NCI-H2081 treated with DMSO at 0.1 percent for 48 hours (cell line): ENCODE measurements at places on chromosomes 4 and X.

- DNase-seq: no peak
Measured at GRCh38 chr4:169153481-169154087, 117.2 kb downstream of the SH3RF1 start.

DNA sequence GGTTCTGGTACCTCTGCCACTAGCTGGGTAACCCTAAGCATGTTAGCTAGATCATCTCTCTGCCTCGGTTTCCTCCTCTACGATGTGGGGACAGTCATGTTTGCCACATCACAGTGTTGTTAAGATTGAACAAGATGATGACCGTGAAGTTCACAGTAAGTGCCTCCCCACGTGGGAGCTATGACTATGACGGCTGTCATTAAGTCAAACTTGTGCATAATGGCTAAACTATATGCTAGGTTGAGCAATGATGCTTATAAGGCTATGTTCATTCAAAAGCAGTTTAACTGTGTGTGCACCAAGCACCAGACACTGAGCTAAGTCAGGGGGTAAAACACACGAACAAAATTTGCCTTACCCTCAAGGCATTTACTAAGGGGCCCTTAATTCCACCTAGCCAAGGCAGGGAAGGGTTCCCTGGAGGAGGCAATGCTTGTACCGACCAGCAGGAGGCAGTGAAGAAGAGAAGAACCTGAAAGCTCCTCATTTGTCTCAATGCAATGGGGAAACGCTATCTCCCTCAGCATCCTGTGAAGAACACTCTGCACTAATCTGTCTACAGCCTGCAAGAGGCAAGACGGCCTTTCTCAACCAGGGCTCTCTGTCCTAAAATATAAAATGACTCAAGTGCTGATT lies 52.9 kb downstream of the MAP7D2 start:
- no peak for DNase-seq

- DNase-seq: no peak
Measured at GRCh38 chrX:45540181-45540580, 339.5 kb upstream of the DIPK2B start.

DNA sequence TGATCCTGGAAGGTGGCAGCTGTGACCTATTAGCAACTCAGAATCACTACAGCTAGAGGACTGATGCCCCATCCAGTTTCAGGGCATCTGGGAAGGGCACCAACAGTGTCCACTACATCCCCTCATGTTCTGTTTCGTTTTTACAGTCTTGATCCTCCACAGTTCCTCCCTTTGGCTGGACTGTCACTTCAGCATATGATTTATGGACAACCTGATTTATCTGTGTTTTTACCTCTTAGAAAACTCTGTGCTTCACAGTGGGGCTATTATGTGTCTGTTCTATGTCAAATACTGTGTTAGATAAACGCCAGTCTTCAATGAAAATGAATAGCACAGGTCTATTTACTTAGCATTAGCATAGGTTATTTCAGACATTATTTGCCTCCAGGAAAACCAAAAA lies 63.1 kb upstream of the GRPR start:
- DNase-seq: no peak

- no peak for DNase-seq
Measured at GRCh38 chr4:99587803-99588202, 13.2 kb downstream of the MTTP start.

DNA sequence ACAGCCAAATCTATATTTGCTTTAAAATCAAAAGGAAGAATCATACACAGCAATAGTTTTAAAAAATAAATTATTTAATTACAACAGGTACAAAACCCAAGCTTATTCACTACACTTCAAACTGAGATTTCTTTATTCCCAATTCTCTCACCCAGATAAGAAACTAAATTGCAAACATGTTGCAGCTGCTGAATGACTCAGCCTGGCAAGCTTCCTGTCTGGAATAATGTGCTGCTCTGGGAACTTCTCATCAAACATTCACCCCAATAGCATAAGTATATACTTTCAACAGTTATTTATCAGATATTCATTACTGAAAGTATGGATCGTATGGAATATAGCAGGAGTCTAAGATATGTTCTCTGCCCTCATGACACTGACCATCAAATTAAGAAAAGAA lies 43.0 kb upstream of the GABRA2 start:
- DNase-seq: no peak

DNA sequence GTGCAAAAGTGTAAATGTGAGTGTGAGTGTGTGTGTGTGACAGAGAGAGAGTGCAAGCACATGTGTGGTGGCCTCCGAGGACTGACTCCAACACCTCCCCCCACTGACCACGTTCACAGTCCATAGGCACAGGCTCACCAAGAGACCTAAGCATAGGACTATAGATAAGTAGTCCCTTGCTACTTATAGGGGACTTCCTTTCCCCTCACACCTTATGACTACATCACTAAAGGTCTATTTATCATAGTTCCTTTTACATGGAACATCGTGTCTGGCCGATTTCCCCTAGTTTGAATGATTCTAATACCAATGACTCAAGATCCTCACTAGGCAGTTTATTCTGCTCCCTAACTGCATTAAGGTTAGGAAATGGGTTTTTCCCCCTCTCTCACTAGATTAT lies 17.8 kb downstream of the FRMPD3 start:
- DNase-seq: no peak

DNA sequence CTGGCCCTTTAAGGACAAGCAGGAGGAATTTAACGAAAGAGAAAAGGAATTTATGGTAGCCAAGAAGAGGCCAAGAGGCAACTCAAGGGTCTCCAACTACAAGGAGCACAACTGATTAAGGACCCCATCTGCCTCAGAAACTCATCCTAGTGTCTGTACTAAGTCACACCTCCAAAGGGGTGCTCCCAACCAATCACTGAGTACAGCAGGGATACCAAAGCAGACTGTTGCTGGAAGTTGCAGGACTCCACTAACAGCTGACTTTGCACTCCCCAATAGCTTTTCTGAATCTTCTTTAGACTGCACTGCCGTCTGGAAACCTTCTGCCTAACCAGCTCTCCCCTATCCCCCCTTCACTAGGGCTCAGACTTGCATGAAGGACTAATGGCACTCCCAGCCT lies 50.6 kb downstream of the ATP11C start:
- no peak for DNase-seq

DNA sequence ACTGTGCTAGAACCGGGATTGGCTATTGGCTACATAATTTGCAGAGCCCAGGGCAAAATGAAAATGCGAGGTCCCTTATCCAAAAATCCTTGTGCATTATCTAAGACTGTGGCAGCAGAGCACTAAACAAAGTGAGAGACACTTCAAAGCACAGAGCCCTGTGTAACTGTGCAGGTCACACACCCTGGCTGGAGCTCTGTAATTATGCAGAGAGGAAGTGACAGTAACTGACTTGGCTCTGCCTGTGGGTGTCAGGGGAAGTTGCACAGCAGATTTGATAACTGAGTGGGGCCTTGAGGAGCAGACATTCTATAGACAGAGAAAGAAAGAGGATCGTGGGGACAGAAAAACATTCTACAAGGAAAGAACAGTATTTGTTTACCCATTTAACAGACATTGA lies 173.5 kb upstream of the FMR1 start:
- DNase-seq: no peak

GRCh38 chr4:18020145-18020670 lies 1.3 kb downstream of the LCORL start:
- DNase-seq: no peak

DNA sequence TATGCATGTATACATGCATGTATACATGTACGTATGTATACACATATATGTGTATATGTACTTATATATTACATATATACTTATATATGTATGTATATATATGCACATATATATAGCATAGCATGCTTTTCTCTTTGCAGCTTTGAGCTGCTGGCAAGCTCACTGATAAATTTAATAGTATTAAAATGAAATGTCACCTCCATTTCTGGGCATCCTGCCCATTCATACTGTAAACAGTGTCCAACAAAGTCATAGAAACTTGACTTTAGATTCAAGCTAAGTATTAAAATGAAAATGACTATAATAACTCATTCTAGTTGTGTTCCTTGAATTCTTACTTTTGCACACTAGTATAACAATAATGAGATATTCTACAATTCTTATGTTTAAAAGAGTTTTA lies 163.7 kb downstream of the CFAP47 start:
- no peak for DNase-seq

GRCh38 chr4:2938906-2939305 lies 24.3 kb downstream of the NOP14 start:
- DNase-seq: no peak

- no peak for DNase-seq
Measured at GRCh38 chrX:13085526-13085925, 41.1 kb upstream of the FAM9C start.

- no peak for DNase-seq
Measured at GRCh38 chrX:138191998-138192397, 519.5 kb downstream of the FGF13 start.
